NCI-H2081 (cell line): ENCODE measurements at places on chromosomes 1 and 21.

DNA sequence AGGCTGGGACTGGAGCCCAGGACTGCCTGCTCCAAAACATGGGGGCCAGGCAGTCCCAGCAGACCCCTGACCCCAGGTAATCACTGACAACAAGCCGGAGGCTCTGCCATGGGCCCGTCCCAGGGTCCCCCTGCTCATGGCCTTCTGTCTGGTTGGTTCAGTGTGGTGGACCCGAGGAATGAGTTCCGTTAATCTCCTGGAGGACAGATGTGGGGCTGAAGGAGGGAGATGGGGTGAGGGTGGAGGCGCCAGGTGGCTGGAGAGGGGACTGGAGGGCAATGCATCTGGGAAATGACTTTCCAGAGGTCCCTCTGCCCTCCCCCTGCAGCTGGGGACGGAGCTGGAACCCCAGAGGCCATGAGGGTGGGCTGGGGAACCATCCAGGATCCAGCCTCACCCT is 103.2 kb downstream of the EBNA1BP2 start:
- no peak for DNase-seq

- no peak for DNase-seq
Observed at GRCh38 chr1:175885326-175885725, 141.9 kb upstream of the TNR start.

DNA sequence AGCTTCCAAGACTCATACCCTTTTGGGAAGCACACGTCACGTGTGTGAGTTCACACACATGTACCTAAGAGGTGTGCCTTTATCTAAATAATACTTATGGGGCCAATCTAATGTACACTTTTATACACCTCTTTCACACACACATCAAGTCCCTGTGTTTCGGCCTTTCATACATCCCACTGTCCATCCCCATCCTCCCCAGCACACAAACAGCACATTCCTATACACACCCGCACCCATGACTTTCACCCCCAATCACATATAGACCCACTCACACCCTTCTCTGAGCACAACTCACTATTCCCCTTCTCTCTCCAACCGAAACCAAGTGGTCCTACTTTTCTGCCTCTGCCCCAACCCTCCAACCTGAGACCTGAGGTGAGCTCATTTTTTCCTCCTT is 3.5 kb downstream of the MEX3A start:
- DNase-seq = no peak

GRCh38 chr1:211259638-211260126 is 516 bp downstream of the RCOR3 start:
- DNase-seq = peak; percentile 82

DNA sequence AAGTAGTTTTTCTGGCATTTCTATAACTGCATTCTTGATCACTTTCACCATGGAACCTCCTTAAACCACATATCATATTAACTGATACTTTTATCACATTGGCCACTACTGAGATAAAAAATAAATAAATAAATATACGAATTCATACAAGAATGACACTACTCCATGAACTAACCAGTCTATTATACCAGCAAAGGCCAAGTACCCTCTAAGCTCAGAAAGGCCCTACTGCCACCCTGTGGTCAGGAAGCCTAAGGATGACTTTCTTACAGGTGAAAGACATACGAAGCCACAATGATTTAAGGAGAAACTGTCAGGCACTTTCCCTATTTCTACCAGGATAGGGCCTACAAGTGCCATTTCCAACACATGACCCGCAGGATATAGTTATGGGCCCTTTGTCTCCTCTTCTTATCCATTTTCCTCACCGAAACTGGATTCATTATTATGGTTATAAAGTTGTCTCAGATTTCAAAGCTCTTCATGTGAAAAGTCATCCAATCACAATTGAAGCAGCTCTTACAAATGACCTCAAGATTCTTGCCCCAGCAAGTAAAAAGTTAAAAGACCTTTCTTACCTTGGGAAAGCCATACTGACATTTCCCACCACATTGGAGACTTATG is 23.9 kb downstream of the DNAJC8 start:
- peak; percentile 44 for DNase-seq

- no peak for DNase-seq
Observed at GRCh38 chr1:28395181-28395580, 25.6 kb downstream of the PHACTR4 start.

- DNase-seq = no peak
Observed at GRCh38 chr1:242140836-242141235, 141.9 kb upstream of the MAP1LC3C start.

GRCh38 chr1:178664278-178664677 is 60.8 kb upstream of the RALGPS2 start:
- no peak for DNase-seq

GRCh38 chr1:215076322-215076721 is 6.2 kb upstream of the KCNK2 start:
- DNase-seq = peak; percentile 5

- DNase-seq = no peak
Observed at GRCh38 chr1:166865926-166866325, 10.1 kb downstream of the TADA1 start.

- DNase-seq = no peak
Observed at GRCh38 chr1:55723001-55723400, 507.8 kb upstream of the USP24 start.

DNA sequence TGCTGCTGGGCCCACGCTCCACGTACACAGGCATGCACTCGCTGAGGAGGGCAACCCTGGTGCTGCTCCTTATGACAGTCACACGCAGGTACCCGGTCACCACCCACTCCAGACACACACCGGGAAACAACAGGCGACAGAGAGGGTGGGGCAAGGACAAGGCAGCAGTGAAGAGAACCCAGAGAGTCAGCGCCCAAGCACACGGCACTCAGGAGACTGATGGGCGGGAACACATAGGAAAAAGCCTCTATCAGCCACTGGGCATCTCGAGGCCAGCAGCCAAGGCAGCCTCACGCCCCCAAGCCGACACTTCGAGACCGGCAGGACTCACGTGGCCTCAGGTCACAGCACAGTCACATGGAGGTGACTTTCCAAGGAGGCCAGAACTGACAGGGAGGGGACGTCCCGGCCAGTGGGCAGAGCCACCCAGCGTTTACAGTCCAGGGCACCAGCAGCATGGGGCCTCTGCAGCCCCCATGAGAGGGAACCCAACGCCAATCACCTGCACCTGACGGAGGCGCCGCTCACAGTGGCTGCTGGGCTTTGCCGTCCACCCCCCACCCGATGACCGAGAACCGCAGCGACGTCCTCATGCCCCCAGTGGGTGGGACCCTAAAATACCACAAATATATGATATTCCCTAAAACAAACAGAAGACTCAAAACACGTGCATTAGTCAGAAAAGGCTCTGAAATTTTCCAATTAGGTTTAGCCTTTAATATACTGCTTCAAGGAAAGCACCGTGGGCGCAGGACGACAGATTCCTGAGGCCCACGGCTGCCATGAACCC is 19.7 kb downstream of the PTTG1IP start:
- no peak for DNase-seq

DNA sequence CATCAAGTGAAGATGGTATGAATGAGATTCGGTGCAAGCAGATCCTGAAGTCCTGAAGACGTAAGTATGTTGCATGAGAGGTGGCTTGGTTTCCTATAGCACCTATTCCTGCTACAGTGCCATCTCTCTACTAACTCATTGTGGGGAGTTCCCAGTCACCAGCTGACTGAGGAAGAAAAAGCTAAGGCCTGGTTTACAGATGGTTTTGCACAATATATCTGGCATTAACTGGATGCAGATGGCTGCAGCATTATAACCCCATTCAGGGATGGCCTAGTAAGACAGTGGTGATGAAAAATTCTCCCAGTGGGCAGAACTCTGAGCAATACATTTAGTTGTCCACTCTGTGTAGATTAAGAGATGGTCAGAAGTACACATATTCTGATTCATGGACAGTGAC is 36.7 kb downstream of the RTCA start:
- DNase-seq = no peak
